ENCODE measurements at places on chromosomes 3 and 15.

GRCh38 chr15:52715411-52715810 is 36.2 kb upstream of the ATOSA start:
- DNase-seq, result no peak

GRCh38 chr3:31980530-31981205 is 394 bp downstream of the OSBPL10 start:
- no peak for DNase-seq

- DNase-seq, result no peak
These were observed 5.6 kb downstream of the RBP1 start for GRCh38 chr3:139533781-139534454.

DNA sequence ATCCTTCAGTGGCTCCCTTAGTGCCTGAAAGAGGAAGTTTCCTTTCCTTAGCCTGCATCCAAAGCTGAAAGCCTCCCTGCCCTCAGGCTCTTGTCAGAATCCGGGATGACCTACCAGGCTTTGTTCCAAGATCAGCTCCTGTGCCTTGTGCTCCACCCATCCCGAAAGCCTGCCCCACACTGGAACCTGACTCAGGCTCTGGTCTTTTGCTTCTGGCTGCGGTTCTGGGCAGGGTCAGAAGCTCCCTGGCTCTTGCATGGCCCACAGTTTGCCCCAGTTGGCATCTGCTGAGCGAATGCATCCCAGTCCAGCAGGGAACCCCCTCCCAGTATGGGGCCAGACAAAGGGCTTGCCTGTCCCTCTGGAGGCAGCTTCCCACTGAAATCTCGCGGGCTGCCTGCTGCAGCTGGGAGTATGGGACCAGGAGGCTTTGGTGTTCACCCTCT is 25.9 kb upstream of the KIF23 start:
- DNase-seq, result no peak

DNA sequence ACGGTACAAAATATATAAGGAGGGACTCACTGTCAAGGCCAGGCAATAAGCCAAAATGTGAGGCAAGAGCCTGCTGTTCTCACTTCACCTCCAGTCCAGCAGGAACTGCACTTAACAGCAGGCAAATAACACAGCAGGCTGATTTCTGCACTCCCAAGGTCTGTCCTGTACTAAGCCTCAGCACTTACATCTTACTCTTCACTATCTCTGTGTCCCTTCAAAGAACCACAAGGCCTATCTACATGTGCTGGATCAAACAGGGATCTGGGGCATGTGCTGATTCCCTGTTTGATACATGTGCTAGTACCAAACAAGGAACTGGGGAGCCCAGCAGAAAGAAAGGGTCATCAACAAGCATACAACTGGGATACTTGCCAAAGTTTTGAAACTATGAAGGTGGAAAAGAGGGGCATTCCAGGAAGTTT is 22.2 kb downstream of the UACA start:
- DNase-seq, result no peak

DNA sequence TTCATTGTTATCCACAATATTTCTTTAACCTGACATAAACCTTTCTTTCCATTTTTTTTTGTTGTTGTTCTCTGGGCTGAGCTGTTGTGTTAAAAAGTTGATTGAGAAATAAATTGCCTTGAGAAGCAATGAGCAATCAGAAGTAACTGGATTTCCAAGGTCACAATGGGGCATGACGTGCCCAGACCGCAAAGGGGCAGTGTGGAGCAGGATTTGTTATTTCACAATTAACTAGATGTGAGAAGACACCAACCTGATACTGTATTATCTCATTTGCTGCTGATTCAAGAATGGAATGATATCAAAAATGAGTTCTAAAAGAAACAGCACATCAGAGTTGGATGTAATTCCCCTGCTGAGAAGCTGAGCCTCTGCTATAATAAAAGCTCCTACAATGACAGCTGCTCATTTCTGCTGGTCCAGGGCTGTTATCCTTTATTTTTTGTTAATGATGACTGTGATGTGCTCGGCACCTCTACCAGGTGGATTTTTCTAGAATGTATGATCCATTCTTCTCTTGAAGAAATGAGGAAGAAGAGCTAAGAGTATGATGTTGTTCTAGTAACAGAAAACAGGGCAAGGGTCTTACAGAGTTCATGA is 28.1 kb downstream of the CPNE4 start:
- DNase-seq, result no peak

DNA sequence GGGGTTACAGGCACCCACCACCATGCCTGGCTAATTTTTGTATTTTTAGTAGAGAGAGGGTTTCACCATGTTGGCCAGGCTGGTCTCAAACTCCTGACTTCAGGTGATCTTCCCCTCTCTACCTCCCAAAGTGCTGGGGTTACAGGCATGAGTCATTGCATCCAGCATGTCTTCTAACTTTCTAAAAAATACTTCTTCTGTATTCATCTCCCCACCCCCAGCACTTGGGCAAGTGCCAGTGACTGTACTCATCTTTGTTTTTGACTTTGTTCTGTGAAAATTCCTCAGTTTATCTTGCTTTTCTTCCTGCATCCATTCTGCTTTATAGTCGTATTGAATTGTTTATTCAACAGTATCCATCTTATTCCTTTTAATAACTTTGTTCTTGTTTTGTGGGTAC is 47.6 kb downstream of the ARIH1 start:
- DNase-seq, result no peak

GRCh38 chr15:88621789-88622604 is 857 bp downstream of the AEN start:
- no peak for DNase-seq

DNA sequence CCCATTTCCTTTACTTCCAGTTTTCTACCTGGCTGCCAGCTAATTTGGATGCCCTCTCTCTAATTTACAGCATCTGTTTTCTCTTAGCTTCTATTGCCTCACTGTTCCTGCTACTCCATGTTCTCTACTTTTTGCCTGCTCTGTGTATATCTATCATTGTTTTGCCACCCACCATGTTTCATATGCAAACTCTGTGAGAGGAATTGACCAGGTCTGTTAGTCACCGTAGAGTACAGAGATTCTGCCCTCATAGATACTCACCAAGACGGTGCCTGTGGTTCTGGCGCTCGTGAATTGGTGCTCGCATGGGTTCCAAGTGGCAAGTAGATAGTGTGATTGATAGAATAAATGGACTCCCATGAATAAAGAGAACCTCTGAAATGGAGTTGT is 288.8 kb downstream of the CNTN6 start:
- DNase-seq, result no peak

GRCh38 chr15:62605282-62605681 is 437.3 kb upstream of the TPM1 start:
- DNase-seq, result no peak

GRCh38 chr15:38455092-38455491 is 1.2 kb downstream of the FAM98B start:
- no peak for DNase-seq

DNA sequence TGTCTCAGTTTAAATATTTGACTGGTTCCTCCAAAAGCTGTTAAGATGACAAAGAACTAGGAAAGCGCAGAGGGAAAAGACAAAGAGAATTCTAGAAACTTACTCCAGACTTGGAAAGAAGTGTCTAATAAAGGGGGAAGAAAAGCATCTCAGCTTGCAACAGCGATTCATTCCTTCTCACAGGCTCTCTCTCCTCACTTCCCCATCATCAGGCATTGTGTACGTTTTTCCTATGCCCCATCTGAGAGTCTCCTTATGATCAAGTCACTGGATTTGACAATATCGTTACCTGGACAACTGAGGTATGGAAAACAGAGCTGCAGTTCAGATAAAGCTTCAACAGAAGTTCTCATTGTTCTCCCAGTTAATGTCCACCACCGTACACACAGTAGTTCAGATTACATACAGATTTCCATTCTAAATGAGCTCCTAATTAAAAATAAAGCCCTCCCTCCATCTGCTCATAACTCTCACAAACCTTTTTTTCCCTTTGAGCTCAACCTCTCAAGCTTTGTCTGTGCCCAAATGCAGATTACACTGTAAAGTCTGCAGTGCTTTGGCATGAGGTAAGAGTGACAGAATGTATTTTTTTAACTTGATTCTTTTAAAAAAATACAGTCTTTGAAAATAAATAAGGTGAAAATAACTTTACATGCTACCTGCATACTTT is 254.4 kb upstream of the THBS1 start:
- no peak for DNase-seq

DNA sequence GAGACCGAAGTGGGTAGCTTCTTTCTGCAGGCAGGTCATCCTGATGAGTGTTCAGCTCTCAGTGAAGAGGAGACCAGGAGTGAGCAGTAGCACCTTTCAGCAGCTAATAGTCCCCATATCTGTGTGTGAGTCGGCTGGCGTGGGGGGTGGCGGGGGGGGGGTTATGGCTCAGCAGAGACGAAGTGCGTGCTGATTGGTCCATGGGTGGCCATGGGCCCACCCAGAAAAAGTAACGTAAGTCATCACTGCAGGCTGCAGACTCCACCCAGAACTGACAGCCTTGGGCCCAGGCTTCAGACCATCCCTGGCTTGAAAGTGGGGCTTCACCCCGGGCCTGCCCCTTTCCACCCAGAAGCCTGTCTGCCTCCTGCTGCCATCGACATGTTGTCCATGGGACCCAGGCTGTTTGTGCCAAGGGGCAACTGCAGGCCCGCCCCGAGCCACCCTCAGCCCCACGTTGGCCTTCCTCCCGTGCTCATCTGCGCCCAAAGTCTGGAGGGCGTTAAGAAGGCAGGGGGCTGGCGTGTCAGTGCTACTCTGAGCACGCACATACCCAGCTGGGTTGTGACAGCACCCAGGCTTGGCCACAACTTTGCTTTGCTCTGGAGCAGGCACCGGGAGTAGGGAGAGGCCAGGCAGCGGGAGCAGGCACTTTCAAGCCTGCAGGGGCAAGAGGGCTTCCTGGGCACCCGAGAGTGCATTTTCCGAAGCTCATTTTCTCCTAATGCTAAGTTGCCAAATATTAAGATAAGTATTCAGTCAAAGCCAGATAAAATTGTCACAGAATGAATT is 511.7 kb upstream of the CDIN1 start:
- no peak for DNase-seq
